H1 (cell line): ENCODE measurements at places on chromosomes 5 and 9.

DNA sequence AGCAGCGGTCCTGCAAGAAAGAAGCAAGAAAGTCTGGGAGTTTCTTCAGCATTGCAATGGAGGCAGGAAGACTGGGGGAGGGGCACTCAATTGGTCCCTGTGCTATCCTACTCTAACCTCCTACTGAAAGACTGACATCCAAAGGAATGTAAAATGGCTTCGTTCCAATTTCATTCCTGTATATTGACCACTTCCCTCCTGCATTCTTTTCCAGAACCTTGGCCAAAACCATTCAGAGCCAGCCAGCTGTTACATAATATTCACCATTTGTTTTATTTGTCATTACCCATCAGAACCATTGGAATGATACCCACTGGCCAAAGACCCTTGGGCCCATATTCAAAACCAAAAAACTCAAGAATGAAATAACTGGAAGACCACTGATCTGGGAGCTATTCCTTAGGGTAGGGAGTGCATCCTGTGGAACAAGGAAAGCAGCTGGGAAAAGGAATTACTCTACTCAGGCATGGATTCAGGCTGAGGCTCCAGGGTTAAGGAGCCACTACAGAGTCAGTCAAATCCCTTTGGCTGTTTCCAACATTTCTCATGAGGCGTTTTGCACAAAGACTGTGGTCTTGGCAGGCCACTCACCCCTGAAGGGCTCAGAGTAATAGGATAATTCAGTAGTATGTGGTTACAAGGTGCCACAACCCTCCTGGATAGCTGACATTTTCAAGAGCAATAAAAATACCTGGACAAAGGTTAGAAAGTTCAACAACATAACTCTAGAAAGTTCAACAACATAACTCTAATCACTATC lies 148.7 kb upstream of the SLC1A3 start:
- no peak for DNase-seq

- no peak for DNase-seq
These were observed 2.5 kb upstream of the QSOX2 start for GRCh38 chr9:136247947-136248637.

DNA sequence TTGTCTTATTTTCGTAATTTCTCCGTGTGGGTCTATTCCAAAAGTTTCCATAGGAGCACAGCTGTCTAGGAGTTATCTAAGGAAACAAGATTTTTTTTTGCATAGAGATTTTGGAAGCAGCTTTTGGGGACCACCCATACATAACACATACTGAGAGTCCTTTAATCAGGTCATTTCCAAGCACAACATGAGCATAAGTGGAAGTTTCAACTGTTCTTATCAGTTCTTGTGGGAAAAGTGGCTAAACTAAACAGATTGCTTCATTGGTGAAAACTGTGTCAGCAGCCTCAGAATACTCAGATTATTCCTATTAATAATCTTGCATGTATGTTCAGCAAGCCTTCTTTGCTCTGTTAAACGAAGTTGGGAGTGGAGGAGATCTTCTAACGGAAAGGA lies 153.6 kb upstream of the TYRP1 start:
- no peak for DNase-seq

DNA sequence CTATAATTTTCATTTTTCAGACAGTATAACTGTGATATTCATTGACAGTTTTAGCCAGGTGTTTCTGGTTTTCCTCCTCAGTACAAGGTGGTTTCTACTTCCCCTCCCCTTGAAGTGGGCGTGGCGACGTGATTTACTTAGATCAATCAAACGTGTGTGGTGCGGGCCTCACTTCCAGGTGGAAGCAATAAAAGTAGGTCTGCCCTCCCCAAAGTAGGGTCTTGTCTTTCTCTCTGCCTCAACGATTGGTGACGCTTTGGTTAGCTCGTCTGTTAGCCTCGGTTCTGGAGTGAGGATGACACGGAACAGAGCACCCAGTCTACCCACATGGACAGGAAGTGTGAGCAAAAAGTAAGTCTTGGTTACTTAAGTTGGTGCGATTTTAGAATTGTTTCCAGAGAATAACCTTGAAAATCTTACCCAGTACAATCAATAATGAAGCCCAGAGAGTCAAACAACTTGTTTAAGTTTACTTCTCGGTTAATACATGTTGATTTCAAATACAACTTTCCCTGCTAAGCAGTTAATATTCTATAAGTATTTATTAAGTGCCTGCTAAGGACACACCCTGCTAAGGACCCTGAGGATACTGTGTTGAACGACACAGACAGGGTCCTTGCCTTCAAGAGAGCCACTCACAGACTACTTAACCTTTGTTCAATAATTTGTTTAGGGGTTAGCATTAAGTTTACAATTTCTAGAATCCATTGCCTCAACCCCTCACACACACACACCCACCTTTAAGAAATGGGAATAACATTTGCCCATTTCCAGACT lies 48.4 kb downstream of the COX7C start:
- no peak for DNase-seq

GRCh38 chr5:989961-990530 lies 18.6 kb upstream of the NKD2 start:
- DNase-seq, result peak; percentile 54

GRCh38 chr5:131096774-131097710 lies 68.0 kb downstream of the HINT1 start:
- DNase-seq, result no peak

DNA sequence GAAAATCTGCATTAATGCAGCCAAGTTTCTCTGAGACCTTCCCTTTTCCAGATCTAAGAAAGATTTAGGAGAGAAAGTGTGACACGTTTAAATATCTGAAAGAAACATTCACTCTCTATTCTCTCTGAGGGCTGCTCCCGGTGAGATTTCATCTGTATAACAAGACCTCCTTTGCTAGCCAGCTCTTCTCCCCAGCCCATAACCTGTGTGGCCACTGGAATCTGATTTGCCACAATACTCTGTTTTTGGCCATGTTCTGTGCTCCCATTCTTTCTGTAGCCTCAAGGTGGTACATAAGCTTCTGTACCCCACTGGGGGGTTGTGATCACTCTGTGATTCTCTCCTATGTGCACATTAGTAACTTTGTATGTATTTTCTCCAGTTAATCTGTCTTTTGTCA lies 291.0 kb upstream of the SEMA6A start:
- no peak for DNase-seq

GRCh38 chr9:87206064-87206661 lies 258.9 kb upstream of the GAS1 start:
- DNase-seq, result no peak

- DNase-seq, result no peak
These were observed 58.2 kb downstream of the CCNH start for GRCh38 chr5:87354496-87354895.

DNA sequence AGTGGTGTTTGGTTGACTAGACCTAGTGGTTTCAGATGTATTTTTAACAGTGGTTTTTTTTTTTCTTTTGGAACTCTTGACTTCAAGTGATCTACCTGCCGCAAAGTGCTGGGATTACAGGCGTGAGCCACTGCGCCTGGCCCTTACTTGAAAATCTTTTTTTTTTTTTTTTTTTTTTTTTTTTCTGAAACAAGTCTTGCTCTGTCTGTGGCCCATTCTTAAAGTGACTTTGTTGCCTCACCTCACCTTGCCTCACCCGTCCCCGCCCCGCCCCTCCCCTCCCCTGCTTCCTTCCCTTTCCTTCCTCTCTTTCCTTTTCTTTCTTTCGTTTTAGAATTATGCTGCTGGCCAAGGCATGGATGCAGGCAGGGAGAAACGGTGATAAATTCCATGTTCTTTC lies 26.0 kb downstream of the GPBP1 start:
- DNase-seq, result peak; percentile 23

DNA sequence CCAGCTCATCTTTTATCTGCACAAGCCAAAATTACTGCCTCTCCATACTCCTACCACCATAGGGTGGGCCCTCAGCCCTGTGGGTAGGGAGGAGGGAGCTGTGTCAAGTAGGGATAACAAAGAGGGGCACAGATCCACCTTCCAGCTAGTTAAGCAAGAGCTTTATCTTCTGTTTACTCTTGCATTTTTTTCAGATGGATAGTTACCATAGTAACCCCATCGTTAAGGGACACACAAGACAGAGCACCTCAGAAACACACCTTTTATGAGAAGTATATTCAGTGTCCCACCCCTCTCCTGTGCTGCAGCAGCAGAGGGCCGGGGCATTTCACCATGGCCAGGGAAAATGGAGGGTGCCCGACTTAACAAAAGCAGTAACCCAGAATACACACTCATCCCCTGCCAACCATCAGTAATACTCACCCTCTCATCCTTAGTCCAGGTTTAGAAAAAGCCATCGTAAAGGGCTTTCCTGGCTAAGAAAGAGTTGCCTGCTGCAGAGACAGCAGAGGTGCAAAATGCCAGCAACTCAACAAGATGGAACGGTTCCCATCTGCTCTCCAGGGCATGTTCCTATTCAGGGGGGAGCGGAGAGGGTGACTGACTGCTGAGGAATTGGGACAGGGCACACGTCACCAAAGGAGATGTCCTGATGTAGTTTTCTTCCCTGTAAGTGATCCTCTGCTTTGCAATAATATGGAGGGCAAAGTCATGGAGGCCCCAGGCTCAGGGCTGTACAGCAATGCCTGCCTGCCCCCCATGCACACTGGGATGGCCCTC lies 25.1 kb downstream of the MACROH2A1 start:
- no peak for DNase-seq

DNA sequence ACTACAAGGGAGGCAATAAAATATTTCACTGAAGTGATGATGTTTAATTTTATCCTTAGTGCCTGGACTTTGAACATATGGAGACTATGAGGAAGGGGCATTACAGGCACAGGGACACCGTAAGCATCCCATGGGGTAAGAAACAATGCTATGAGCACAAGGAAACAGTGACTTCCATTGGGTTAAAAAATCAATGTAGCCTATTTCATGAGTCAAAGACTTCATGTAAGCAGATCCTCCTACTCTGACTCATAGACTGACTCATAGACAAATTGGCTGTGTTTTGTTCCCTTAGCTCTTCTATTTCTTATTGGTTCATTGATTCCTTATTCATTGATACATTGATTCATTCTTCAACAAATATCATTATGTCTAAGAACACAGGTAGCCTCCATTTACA lies 351.0 kb downstream of the PRELID2 start:
- no peak for DNase-seq

DNA sequence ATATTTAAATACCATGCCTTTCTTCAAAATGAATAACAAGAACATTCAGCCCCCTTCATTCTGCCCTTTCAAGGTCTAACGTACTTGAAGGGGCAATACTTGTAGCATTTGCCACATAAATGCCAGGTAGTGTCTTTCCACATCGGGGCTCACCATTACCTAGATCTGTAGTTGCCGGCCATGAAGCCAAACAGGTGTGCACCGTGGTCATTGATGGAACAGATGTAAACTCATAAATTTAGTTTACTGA lies 193.0 kb downstream of the CD180 start:
- no peak for DNase-seq

GRCh38 chr9:109182940-109183798 lies 16.1 kb upstream of the FRRS1L start:
- DNase-seq, result no peak

DNA sequence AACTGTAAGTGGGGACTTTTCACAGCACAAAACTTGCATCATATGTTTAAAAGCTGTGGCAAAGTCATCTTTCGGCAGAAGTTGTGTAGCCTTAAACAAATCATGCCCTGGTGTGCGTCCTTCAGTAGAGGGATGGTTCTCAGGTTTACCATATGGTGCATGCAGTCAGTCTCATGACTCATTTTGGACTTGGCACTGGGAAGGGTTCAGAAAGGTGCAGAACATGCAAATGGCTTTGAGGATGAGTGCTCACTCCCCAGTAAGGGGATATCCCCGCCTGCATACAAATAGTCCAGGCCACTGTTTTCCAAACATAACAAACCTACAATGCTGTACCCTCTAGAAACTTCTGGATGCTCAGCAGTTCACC lies 260.3 kb downstream of the NDUFS4 start:
- DNase-seq, result no peak

DNA sequence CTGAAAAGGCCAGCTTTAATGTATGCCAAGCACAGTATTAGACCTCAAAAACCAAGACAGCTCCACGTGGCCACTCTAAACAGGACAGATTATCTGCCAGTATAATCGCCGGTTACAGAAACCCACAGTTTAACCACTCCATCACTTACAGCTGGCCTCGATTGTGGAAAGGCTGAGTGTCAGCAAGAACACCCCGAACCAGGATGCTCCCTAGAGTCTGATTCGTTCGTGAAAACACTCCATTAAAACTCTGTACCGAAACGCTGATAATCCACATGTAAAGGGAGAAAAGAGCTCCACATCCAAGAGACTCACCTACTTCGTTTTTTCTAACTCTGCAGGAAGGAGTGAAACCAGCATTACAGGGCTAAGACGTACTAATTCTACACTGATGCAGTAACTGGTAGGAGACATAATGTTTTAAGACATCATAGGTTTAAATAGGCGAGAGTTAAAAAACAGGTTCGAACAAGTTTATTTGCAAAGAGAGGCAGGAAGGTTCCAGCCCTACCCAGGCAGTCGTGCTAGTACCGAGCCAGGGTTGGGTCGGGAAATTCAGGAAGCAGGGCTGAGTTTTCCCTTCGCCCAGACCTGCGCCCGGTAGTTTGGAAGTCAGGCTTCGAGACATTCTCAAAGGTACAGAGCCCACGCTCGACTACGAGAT lies 949 bp downstream of the SERINC5 start:
- no peak for DNase-seq

GRCh38 chr9:90044710-90045151 lies 439.9 kb downstream of the GADD45G start:
- no peak for DNase-seq

GRCh38 chr5:58924306-58924705 lies 341.4 kb downstream of the RAB3C start:
- no peak for DNase-seq

GRCh38 chr5:176436656-176437055 lies 11.5 kb upstream of the FAF2 start:
- no peak for DNase-seq

GRCh38 chr5:81290146-81290545 lies 11.2 kb upstream of the ZCCHC9 start:
- no peak for DNase-seq

DNA sequence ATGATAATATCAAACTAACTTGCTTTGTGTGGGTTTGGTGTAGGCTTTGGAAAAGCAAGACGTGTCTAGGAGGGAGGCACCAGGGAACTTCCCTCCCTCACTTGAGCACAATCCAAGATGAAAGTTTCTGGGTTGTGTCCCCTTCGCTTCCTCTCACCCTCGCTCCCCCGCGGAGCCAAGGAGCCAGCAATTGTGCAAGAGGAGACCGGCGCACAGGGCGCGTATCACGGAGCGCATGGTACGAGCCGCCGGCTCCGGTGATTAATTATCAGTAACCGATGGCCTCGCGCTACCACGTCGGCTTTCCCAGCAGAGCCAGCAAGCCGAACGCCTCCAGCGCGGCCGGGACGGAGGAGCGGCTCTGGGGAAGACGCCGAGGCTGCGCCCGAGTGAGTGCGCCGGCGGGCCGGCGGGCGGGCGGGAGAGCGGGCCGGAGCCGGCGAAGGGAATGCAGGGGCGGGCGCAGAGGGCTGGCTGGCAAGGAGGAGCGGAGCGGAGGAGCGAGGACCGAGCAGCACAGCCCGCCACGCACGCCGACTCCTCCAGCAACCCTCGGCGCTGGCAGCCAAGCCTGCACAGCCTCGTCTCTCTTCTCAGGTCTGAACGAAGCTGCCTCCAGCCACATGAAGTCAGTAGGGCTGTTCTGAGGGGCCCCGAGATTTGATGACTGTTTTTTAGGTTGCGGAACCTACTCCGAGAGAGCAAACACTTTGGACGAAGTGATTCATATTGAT lies 143.6 kb downstream of the BNC2 start:
- DNase-seq, result no peak

- DNase-seq, result no peak
These were observed 26.7 kb upstream of the EPB41L4A start for GRCh38 chr5:112445626-112446350.
